ENCODE measurements at places on chromosomes 7 and 10.

DNA sequence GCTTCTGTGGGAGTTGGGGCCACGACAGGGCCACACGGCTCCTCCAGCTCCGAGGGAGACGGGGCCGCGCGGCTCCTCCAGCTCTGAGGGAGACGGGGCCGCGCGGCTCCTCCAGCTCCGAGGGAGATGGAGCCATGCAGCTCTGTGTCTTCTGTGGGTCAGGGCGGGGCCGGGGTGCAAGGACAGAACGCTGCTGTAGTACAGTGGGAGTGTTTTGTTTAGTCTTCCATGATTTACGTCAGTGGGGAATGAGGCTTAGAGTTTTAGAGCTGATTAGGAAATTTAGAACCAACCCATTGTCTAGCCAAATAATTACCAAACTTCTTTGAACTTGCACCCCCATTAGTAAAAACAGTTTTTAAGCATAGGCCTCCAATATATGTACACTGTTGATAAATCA is 32.9 kb upstream of the PRKAR1B start:
- DNase-seq, result no peak

DNA sequence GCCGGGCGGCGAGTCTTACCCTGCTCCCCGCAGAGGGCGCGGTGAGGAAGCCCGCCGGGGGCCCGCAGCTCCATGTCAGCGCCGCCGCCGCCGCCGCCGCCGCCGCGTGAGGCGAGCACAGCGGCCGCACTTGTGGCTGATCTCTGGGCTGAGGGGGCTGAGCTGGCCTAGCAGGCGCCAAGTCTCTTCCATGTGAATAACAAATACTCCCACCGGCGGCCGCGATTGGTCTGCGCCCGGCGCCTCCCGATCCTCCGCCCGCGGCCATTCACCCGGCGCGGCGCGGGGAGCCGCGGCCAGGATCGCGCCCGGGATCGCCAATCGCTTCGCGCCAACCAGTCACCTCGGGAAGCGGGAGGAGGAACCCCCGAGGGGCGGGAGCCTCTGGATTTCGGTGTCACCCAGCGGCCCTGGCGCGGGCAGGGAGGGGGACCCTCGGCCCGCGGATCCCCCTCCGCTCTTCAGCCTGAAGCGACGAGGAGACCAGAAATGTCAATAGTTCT is at the start of gene GRM8:
Gene GRM8 (minus strand): TSS at position 164 of the 503 bp plus-strand sequence.
- DNase-seq, result peak; percentile 76

- DNase-seq, result no peak
These were observed 62.6 kb upstream of the PLPP4 start for GRCh38 chr10:120394446-120394845.

DNA sequence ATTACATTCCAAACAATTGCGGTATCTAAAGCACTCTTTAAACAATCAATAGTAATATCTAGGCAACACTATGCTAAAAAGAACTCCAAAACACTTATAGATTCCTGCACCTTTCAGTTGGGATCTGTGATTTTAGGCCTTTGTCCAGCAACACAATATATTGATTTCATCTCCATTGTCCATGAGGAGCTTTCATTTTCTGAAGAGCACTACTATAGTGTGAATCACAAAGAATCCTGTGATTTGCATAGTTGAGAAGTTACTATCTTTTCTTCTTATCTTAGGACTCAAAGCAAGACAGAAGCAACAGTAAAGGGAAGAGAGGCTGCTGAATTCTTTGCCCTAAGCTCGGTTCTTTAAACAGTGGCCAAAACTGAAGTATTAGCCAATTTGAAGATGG is 846.8 kb downstream of the IPMK start:
- no peak for DNase-seq

- no peak for DNase-seq
These were observed 305.6 kb upstream of the ANKRD30A start for GRCh38 chr10:36819781-36820180.

DNA sequence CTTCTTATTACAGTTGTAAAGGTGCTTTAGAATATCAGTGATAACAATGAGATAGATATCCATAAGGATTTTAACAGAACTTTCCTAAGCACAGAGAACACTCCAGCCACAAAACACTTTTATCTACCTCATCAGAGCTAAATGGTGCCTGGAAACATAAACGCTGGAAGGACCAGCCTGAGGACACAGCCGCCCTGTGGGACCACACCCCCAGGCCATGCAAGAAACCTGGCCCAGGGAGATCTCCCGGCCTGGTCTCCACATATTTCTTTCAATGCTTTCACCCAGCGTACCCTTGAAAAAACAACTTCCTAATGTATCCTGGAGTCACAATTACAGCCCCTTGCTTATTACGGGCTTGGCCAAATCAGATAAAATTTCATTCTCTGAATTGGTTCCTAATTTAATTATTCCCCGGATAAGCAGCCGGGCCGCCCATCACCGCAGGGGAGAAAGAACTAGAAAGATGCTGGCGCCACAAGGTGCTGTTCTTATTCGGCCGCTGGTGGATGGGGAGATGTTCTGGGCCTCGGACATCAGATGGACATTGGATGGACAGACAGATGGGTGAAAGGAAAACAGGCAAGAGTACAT is 11.8 kb downstream of the CHST15 start:
- DNase-seq, result no peak

- DNase-seq, result no peak
These were observed 14.0 kb upstream of the ZNF273 start for GRCh38 chr7:64888901-64889685.

GRCh38 chr10:48608976-48609375 is 4.1 kb upstream of the ARHGAP22 start:
- no peak for DNase-seq

DNA sequence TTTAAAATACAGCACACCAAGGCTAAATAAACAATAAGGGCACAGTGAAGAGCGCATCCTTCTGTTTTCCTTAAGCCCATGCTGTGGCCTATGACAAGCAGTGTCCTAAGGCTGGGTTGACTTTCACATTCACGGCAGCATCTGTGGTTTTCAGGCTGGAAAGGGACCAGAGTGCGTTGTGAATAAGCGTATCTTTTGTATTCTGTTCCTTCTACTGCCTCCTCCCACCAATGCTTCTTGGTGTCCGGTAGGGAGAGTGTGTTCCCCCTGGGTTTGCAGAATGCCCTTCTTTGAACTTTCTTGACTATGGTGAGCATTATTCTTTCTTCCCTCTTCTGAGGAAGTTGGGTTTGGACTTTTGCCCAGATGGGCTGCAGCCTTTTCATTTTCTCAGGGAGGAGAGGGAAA is 73.6 kb downstream of the ABCA13 start:
- DNase-seq, result no peak

DNA sequence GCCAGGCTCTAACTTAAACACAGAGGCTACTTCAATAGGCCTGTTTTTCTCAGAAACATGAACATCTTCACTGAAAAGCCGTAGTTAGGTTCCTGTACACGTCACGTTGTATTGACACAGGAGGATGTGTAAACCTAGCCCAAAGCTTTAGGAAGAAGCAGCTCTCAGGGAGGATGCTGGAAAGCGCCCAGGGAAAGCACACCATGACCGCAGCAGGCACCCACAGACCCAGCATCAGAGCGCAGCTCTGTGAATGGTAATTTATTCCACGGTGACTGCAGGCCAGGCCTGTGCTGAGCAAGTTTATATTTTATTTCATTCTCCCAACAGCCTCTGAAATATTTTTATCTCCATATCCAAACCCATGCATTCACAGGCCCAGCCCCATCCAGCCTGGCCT is 51.1 kb downstream of the ASB13 start:
- no peak for DNase-seq

- DNase-seq, result no peak
These were observed 13.4 kb upstream of the NT5C3A start for GRCh38 chr7:33075818-33076518.

- DNase-seq, result no peak
These were observed 68.5 kb upstream of the FERD3L start for GRCh38 chr7:19213746-19214145.

- no peak for DNase-seq
These were observed 36.7 kb downstream of the GNG11 start for GRCh38 chr7:93958216-93958615.

DNA sequence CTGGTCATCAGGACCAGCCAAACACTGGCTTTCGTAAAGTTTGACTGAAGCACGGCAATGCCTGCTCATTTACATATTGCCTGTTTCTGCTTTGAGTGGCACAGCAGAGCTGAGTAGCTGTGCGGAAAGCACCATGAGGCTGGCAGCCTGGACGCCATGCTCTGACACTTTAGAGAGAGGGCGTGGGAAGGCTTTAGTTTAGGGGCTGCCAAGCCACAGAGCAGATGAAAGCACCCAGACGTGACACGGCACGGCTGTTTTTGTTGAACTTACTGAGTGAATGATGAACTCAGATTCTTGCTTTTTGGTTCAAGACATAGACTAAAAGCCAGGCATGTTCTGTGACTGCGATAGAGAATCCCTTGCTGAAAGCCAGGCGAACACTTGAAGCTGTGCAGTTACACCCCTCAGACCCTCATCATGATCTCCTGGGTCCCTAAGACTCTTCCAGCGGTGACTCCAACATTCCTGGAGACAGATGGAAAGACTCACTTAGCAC is 182.1 kb downstream of the ZMYND11 start:
- no peak for DNase-seq

GRCh38 chr7:16007911-16008310 is 321.4 kb upstream of the MEOX2 start:
- no peak for DNase-seq

- DNase-seq, result no peak
These were observed 59.5 kb downstream of the AHR start for GRCh38 chr7:17357952-17358351.

GRCh38 chr10:21292763-21293517 is 232.5 kb downstream of the SKIDA1 start:
- DNase-seq, result no peak

- no peak for DNase-seq
These were observed 117.2 kb downstream of the CDH23 start for GRCh38 chr10:71513936-71514335.

Measured in NT2/D1 (cell line).